Liver (tissue), 10 donors: ENCODE measurements at places on chromosomes 5 and 9. TPM values are rescaled to one million over a fixed set of nuclear protein-coding genes. Genes with fewer than 3 reads are reported as not detected.
A peak's percentile ranks its signal among the peaks of the same experiment; 100 is the strongest.

Gene SERF1A
- 1.3 TPM for total RNA-seq

Gene TMEM215
- not detected for total RNA-seq

Gene LCN12
- 5.2 TPM for total RNA-seq

Gene GABRA1
- not detected for total RNA-seq

Gene EIF4E1B
- not detected for total RNA-seq

Gene PCDHGB2
- total RNA-seq, result 1.0 TPM

Gene COL23A1
- 1.4 TPM for total RNA-seq

Gene CDC26
- total RNA-seq, result 12.5 TPM

Gene TPM2
- 4.3 TPM for total RNA-seq

Gene PCDHGC4
- 0.33 TPM for total RNA-seq

GRCh38 chr9:119881898-119882297 is 512.7 kb upstream of the BRINP1 start:
- DNase-seq, result no peak

DNA sequence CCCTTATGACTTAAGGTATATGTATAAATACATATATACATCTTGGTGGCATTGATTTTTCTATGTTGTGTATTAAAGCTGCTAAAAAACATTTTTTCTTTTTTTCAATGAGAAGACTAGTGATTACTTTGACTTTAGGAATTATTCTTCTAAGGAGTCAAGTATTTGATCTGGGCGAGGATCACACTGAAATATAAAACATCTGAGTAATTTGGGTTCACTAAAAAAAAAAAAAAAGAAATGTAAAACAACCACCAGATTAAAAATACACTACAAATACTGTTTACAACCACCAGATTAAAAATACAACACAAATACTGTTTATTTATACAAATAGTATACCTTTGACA is 9.0 kb downstream of the UBAP1 start:
- DNase-seq, result no peak

DNA sequence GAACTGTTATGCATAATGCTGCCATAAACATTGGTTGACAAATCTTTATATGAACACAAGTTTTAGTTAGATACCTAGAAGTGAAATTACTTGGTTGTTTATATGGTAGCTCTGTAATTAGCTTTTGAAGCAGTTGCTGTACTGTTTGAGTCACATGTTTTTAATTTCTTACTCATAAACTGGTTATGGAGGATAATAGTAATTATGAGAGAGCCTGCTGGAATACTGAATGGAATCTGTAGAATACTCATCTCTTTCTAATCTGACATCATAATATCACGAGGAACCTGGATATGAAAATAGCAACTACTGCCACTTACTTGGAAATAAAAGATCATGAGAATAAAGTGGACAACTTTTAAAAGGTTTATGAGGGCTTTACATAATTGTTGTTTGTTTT is 509.2 kb downstream of the CETN3 start:
- DNase-seq, result no peak

DNA sequence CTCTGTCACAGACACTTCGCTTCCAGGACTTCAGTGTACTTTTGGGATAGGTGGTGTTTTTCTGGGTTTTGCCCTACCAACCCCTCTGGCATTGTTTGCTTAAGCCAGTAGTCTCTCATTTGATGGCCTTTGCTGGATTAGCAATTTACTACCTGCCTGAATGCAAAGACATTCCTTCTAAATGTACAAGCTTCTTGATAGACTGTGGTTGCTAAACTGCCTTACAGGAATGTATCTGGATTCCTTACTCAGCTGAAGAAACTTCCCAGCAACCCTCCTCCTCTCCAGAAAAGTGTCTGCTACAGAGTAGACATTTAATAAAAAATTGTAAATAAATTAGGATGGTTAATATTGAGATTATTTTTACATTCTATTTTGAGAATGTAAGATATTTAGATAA is 1916.7 kb downstream of the EFNA5 start:
- no peak for DNase-seq

- no peak for DNase-seq
These were observed 30.0 kb upstream of the PCSK1 start for GRCh38 chr5:96463091-96463490.

- no peak for DNase-seq
These were observed 1092.0 kb downstream of the MAT2B start for GRCh38 chr5:164597293-164597900.

DNA sequence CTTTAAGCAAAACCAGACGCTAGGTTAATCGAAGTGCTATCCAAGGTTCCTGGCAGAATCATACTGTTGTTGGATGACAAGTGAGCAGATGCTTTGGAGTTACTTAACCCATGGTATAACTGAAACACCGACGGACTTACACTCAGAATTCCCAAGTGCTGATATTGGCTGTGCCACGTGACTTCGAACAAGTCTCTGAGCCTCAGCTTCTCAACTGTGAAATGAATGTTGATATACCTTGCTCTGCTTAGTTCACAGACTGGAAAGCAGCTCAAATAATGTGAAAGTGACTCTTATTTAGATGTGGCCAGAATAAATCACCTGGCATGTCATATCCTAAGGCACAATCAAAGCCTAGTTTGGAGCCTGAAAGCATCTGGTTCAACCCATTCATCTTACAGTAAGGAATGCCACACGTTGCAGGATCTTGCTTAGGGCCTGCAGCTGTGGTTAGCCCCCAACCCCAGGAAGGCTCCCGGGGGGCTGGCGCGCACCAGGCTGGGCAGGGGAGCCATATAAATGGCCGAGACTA is 759 bp downstream of the GEMIN5 start:
- no peak for DNase-seq

DNA sequence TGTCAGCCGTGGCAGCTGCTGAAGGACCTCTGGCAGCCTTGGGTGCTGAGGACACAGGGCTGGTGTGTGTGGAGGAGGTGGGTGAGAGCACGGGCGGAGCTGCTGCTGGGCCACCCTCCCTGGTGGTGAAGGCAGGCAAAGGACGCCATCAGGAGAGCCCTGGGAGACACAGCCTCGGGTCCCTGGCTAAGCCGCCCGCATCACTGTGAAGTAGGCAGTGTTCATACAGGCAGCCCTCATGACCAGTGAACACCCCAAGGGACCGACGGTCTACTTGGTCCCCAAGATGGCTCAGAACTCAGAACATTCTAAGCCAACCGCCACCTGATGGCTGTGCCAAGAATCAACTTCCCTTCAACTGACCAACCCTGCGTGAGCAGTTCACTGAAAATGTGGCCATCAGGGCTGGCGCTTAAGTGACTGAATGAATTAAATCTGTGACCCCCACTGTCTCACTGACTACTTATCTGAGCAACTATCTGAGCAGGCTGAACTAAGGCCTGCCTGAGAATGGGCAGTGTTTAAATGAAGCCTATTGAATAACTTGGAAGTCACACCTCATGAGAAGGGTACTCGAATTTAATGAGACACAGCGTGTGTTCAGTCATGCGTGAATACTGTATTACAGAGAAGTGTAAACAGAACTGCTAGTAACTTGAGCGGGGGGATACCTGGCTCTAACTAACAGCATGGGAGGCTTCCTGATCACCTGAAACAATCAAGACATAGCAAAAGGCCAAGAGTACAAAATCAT is 54.7 kb upstream of the SIMC1 start:
- DNase-seq, result no peak

- peak; percentile 82 for DNase-seq
These were observed 10.6 kb upstream of the P4HA2 start for GRCh38 chr5:132238169-132238744.

DNA sequence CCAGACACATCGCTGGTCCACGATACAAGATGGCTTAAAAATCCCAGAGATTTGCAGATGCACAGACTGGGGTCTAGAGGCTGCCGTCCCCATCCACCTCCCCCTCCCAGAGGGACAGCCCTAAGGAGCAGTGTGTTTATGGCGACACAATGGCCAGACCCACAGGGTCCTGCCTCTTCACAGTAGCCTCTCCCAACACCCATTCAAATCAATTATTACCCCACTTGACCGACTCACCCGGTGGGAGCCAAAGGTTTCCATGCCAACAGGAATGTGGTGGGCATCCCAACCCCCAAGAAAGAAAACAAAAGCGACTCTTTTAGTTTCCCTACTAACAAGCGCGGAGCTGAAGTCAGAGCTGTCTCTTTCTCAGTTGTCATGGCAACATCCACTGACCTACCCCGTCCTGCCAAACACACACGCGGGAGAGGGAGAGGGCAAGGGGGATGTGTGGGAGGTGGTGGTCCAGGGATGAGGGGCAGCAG is 209.0 kb downstream of the TTLL11 start:
- DNase-seq, result no peak

GRCh38 chr9:20620650-20621470 is 1.4 kb downstream of the MLLT3 start:
- peak; percentile 39 for DNase-seq

GRCh38 chr5:5165541-5166002 is 25.4 kb downstream of the ADAMTS16 start:
- DNase-seq, result no peak

- DNase-seq, result no peak
These were observed 138.1 kb downstream of the ATPSCKMT start for GRCh38 chr5:10111571-10111970.

DNA sequence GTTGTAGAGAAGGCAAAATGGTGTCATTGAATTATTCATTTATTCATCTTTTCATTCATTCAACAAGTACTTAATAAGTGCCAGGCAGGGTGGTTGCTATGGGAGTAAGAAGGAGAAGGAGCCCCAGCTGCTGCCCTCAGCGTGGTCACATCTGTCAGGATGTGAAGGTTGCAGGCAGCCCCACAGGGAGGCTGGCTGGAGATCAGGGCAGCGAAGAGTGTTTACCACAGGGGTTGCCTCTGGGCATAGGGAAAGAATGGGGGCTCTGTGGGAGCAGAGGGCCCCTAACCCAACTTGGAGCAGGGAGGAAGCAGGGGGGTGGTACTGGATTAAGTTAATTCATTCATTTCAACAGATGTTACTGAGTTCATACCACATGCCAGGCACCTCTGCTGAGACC is 6.0 kb downstream of the PCDH12 start:
- no peak for DNase-seq

GRCh38 chr9:33440609-33441008 is 6.8 kb downstream of the AQP3 start:
- DNase-seq, result no peak

DNA sequence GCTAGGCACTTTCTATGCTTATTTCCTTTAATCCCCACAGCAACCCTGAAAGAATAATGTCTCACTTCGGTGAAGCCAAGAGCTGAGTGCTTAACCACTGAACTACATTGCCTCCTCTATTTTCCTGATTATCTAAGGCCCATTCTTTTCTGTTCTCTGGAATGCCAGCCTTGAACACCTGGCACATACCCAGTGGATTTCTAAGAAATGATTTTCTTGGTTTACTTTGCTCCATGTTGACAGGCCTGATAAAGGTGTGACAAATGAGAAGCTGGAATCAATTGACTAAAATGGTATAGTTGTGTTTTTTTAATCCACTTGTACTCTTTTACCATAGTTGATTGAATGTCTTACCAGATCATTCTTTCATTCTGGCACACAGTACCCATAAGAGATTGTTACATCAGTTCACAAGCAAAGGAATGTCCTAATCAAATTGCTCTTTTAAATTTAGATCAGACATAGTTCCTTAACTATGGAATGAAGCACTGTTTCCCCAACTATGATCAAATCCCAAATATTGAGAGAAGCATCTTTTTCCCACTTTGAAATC is 9.0 kb upstream of the ENC1 start:
- no peak for DNase-seq

GRCh38 chr5:164185000-164185399 is 679.6 kb downstream of the MAT2B start:
- no peak for DNase-seq

DNA sequence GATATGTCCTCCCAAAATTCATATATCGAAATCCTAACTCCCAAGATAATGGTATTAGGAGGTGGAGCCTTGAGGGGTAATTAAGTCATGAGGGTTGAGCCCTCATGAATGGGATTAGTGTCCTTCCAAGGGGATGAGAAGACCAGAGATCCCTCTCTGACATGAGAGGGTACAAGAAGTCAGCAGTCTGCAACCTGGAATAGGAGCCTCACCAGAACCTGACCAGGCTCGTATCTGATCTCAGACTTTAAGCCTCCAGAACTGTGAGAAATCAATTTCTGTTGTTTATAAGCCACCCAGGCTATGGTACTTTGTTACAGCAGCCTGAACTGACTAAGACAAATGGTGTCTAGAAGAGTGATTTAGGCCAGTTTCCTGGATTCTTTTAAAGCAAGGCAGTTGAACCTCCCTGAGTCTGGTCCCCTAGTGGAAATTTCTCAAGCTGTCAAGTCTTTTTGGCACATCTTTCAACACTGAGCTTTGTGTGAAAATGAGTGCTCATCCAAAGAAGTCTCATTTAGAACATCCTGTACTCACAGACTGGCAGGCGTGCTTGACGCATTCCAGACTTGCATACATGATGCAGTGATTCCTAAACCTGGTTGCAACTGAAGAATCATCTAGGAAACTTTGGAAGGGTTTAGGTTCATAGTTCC is 254.8 kb upstream of the PPP1R2B start:
- no peak for DNase-seq

GRCh38 chr9:25876248-25876647 is 198.0 kb upstream of the TUSC1 start:
- DNase-seq, result no peak

DNA sequence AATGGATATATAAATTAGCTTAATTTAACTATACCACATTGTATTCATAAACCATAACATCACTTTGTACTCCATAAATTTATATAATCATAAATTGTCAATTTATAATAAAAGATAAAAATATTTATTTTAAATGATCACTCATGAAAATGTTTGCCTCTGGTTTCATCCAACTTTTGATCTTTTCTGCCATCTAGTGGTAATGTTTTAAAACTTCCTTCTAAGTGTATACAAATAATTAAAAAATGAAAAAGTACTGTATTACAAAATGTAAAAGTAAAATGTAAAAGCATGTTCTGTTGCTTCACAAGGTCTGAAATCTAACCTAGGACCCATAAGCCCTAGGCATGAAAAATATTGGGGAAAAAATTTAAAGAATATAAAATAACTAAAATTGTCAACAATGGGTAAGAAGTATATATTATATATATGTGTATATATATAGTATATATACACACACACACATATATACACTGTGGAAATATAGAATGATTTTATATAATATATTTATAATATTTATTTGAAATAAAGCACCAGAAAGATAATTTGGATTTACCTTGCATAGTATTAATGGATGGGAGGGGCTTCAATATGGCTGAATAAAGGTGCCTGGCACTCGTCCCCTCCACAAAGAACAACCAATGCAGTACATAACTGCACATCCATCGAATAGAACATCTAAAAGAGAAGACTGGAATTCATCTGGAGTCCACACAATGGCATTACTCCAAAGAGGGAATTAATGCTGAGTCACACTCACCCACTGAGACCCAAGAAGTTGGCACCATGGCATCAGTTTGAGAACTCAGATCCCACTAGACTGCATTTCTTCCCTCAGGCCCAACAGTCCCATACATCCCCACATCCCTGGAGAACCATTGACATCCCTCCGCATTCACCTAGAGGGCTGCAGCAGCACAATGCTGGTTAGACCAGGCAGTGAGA is 32.5 kb downstream of the ANXA1 start:
- DNase-seq, result no peak

- DNase-seq, result no peak
These were observed 101.9 kb downstream of the GADD45G start for GRCh38 chr9:89706731-89707191.

GRCh38 chr9:82423700-82424099 is 435.1 kb downstream of the SPATA31D1 start:
- DNase-seq, result no peak

- no peak for DNase-seq
These were observed 321.1 kb downstream of the PLK2 start for GRCh38 chr5:58138791-58139190.

GRCh38 chr5:89972901-89973300 is 436.7 kb downstream of the CETN3 start:
- DNase-seq, result no peak

- no peak for DNase-seq
These were observed 176.2 kb downstream of the SMC2 start for GRCh38 chr9:104269996-104270963.
